Natural killer cell (primary cell): ENCODE measurements at places on chromosomes 7 and 10. TPM values are rescaled to one million over a fixed set of nuclear protein-coding genes. Genes with fewer than 3 reads are reported as not detected.

The NEUROD6 gene
- not detected for total RNA-seq

GRCh38 chr10:35613107-35613440 is 7.9 kb downstream of the GJD4 start:
- H3K27ac ChIP-seq: no peak overlapping the region
- DNase-seq: no peak
- H3K4me3 ChIP-seq: no peak overlapping the region
- H3K4me1 ChIP-seq: peaks cover 2% of the 10 kb centered on the region
- H3K27me3 ChIP-seq: peaks cover 2% of the 10 kb centered on the region
- no peaks in the 10 kb centered on the region for H3K36me3 ChIP-seq

GRCh38 chr10:24974976-24975375 is 22.6 kb upstream of the PRTFDC1 start:
- H3K27ac ChIP-seq: no peak overlapping the region
- H3K27me3 ChIP-seq: no peaks in the 10 kb centered on the region
- no peaks in the 10 kb centered on the region for H3K4me1 ChIP-seq
- no peak overlapping the region for H3K4me3 ChIP-seq

GRCh38 chr10:93495654-93496321 is 624 bp upstream of the CEP55 start:
- H3K27ac ChIP-seq: no peak overlapping the region
- DNase-seq: no peak
- H3K27me3 ChIP-seq: no peaks in the 10 kb centered on the region
- H3K36me3 ChIP-seq: no peaks in the 10 kb centered on the region
- peaks cover 14% of the 10 kb centered on the region for H3K4me1 ChIP-seq

DNA sequence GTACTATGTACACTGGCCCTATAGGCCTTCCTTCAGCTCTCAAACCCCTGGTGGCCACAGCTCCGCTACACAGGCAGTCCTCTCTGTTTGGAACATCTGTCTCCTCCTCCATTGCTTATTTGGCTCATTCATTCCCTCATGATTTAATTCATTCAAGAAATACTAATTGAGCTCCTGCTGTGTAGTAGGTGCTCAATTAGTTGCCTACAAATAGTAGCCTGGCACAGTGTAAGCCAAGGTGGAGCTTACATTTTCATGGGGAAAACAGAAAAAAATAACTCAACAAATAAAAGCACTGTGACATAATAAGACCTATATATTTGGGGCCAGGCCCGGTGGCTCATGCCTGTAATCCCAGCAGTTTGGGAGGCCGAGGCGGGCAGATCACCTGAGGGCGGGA is 3.4 kb upstream of the FIS1 start:
- no peaks in the 10 kb centered on the region for H3K27me3 ChIP-seq
- no peak overlapping the region for H3K27ac ChIP-seq
- peaks cover 9% of the 10 kb centered on the region for H3K36me3 ChIP-seq

- H3K27ac ChIP-seq: peak overlapping the region; percentile 82
- no peaks in the 10 kb centered on the region for H3K36me3 ChIP-seq
- H3K27me3 ChIP-seq: no peaks in the 10 kb centered on the region
- H3K4me1 ChIP-seq: peaks cover 10% of the 10 kb centered on the region
- no peak for DNase-seq
Observed at GRCh38 chr7:95433952-95434556, 774 bp downstream of the PON2 start.
